ENCODE measurements at places on chromosomes 6 and 20.
A peak's percentile ranks its signal among the peaks of the same experiment; 100 is the strongest.

DNA sequence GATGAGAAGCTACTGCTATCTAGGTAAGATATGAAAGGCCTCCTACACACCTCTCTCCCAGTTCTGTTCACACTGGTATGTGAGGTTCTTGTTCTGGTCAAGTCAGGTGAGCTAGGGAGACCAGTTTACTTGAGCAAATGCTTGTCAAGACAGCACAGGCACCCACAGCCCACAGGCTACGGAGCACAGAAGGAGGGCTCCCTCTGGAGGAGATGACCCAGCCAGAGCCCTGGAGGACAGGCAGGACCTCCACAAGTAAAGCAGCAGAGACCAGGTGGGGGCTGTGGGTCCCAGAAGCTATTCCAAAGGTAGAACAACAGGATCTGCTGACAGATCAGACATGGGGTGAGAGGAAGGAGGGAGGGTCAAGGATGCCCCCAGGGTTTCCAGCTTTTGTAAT, 13.2 kb downstream of the MMP24OS start:
- peak; percentile 87 for DNase-seq

DNA sequence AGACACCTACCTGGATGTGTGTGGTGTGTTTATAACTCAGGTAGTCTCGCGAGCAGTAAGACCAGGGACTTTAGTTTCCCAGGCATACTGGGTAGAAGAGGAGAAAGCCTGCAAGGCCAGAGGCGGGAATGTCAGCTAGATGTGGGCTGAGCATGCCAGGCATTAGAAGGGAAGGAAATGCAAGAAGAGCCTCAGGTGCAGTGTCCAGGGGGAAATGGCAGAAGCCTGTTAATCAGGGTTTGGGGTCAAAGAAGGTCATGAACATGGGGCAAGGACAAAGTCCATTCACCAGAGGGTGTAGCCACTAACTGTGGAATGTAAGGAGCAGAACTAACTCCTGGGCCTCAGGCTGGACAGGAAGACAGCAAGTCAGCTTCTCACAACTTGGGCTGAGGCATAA, 305.0 kb downstream of the SMOC2 start:
- no peak for DNase-seq

GRCh38 chr6:88177961-88178464, 11.9 kb upstream of the CNR1 start:
- DNase-seq = no peak

- DNase-seq = no peak
These were observed 94.5 kb downstream of the PERP start for GRCh38 chr6:138012682-138013081.

GRCh38 chr6:20110478-20110877, 101.8 kb downstream of the MBOAT1 start:
- DNase-seq = no peak

DNA sequence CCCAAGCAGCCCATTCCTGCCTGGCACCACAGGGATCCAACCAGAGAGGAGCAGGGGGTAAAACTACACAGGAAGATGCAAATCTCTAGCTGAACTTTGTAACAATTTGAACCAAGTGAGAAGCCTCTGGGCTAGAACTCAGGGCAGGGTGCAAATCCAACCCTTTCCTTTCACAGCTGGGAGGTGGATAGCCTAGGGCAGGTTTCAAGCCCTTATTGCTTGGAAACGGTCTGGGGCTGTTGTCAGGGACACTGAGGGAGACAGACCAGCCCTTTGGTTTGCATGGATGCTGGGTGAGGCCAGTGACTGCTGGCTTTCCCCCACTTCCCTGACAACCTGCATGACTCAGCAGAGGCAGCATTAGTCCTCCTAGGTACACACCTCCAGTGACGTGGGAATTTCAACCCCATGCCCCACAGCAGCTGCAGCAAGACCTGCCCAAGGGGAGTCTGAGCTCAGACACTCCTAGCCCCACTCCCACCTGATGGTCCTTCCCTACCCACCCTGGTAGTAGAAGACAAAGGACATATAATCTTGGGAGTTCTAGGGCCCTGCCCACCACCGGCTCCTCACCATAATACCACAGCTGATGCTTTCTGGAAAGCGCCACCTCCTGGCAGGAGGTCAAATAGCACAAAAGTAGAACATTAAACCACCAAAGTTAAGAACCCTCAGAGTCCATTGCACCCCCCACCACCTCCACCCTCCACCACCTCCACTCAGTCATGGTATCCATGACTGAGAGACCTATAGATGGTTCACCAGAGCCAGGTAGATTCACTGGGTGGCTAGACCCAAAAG, 797.7 kb upstream of the MAN1A1 start:
- peak; percentile 63 for DNase-seq

GRCh38 chr6:158739673-158740072, 79.5 kb downstream of the EZR start:
- no peak for DNase-seq

DNA sequence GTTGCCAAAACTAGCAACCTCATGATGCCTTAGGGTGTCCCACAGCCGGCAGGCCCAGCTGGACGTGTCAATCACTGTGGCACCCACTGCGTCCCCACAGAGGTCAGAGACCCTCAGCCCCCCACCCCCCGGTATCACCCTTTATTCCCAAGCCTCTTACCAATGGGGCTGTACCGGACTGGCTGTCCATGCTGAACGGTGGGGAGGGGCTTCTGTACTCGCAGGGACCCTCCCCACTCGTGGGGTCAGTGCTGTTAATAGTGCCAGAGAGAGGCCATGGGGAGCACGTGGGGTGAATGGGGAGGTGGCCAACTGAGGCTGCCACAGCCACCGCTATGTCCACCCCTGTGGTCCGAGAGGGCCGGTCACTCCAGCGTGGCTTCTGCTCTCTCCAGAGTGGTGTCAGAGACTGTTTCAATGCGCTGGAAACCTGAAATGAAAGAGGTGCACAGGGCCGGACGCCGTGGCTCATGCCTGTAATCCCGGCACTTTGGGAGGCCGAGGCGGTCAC, 68.6 kb downstream of the THBS2 start:
- DNase-seq = peak; percentile 15

- peak; percentile 22 for DNase-seq
These were observed 138.1 kb downstream of the CD164 start for GRCh38 chr6:109243863-109244825.

- peak; percentile 52 for DNase-seq
These were observed 16.1 kb downstream of the COL9A3 start for GRCh38 chr20:62832951-62833391.

GRCh38 chr6:33324125-33324524, 6.6 kb upstream of the ZBTB22 start:
- DNase-seq = no peak

GRCh38 chr6:125444006-125444923, 142.5 kb upstream of the HDDC2 start:
- no peak for DNase-seq

GRCh38 chr6:154590756-154591155, 80.3 kb upstream of the CNKSR3 start:
- DNase-seq = no peak

DNA sequence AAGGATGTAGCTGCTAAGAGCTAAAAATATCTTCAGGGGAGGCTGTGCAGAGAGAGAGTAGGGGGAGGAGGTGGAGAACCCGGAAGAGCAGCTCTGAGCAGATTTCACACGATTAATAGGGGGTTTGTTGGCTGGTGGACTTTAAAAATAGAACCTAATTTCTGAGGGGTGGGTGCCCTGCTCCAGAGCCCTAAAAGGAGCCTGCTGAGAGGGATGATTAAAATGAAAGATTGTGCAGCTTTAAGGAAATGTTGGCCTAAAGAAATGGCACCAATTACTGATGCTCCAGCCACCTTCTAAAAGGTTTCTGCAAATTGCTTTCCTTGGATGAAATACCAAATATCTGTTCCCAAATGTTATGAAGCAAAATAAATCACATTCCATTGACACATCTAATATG, 202.8 kb upstream of the BTBD3 start:
- no peak for DNase-seq

- DNase-seq = no peak
These were observed 336.2 kb downstream of the CDKAL1 start for GRCh38 chr6:20870493-20870892.

- DNase-seq = no peak
These were observed 109.8 kb downstream of the CRYBG1 start for GRCh38 chr6:106470316-106470715.

DNA sequence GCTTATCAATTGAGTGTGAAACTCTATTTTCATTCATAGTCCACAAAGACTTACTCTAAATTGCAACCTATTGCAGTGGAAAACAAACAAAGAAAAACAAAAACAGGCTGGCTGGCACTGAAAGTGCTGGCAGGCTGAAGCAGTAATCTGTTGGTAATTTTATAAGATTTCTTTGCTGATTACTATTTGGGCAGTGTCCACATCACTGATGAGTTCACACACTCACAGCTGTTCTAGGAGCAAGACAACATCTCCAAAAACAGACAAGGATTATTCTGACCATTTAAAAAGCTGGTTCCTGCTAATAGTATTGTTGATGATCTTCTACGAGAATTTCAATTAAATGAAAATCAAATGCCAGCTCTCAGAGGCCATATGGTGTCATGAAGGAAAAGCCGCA, 26.9 kb downstream of the MARCKS start:
- DNase-seq = no peak

GRCh38 chr6:65289491-65289890, 417.5 kb downstream of the EYS start:
- DNase-seq = no peak

DNA sequence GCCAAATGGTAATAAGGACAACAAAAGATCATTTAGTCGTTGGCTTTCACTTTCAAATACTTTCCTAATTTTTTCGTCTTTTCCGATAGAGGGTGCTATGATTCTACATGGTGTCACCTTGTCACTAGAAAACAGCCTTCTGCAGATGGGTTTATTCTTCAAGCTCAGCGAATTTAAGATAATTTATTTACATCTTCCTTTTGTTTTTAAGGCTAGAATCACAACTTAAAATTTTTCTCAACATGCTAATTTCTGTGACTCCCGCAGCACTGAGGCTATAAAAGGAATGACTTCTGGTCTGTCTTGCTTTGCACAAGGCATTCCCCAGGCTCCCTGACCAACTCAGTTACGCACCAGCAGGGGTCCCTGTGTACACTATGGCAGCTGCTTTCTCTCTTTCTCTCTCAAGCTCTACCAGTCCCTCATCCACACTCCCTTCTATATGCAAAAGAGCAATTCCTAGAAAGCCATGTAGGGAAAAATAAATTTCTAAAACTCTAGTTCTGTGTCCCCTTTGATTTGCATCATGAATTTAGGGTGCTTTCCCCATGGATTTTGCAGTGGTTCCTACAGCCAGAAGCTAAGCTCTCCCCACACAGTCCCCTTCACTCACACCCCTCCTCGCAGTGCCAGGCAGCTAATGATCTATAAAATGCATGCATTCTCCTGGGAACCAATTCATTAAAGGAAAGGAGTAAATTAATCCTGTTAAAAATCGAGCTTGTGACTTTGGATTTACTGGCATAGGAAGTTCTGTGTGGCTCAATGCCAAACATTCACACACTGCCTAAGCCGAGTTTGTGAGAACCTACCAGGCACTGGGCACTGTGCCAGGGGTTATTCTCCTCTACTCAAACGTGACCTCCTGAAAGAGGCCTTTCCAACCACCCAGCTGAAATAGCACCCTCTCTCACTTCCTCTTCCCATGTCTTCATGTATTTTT, 74.5 kb downstream of the DCDC2 start:
- peak; percentile 88 for DNase-seq

DNA sequence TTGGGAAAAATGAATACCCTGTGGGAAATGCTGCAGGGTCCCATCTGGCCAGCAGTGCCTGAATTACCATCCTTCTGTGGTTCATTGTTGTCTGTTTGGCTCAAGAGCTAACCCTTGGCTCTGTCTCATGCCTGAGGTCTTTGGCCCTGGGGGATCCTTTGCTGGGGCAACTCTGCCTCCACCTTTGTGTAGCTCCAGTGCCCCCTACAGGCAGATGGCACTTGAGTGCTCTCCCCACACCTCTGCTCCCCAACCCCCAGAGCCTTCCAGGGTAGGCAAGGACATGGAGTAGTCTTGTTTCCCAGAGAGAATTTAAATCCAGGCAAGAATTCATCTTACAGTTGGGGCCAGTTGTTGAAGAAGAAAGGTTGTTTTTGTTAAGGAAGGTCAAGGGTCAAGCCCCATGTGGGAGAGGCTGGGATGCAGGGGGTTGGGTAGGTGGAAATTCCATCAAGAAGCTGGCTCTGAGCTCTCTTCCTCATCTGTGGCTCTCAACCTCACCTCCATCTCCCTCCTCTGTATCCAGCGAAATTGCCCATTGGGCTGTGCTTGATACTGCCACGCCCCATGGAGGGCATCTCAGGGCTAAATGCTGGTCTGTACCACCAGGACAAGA, 44.2 kb downstream of the ZNF831 start:
- peak; percentile 95 for DNase-seq
